IPS DF 6.9 (cell line): ENCODE measurements at places on chromosomes 13 and 19.
A peak's percentile ranks its signal among the peaks of the same experiment; 100 is the strongest.

DNA sequence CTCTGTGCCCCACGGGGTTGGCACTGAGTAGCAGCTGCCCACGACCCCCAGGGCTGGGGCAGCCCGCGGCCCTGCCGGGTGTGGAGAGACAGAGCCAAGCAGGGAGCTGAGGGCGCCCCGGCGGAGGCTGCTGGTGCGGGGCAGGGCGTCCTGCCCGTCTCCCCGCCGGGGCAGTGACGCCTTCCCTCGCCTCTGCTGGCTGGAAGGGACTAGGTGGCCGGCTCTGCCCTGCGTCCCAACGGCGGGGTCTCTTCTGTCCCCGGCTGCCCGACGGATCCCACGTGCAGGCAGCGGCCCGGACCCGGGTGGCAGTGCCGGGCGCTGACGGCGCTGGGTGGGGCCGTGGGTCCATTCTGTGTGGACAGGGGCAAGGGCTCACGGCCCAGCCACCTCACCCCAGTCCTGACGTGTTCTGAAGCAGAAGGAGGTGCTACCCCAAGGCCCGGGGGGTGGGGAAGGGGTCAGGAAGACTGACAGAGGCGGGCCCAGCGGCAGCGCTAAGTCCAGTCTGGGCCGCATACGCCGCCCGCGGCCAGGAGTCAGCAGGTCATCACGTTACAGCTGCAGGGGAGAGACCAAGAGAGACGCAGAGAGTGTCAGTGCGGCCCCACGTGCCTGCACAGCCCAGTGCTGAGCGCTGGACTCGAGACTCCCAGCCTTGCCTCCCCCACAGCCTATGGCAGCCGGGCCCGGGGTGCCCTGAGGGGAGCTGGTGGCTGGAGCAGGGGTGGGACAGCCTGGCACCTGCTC lies 15.1 kb upstream of the PLPP2 start:
- H3K27me3 ChIP-seq = no peaks in the 10 kb centered on the region
- no peak overlapping the region for H3K27ac ChIP-seq
- H3K36me3 ChIP-seq = peaks cover 39% of the 10 kb centered on the region
- H3K4me3 ChIP-seq = no peak overlapping the region
- DNase-seq = no peak

- no peak overlapping the region for H3K27ac ChIP-seq
- H3K27me3 ChIP-seq = peaks cover 2% of the 10 kb centered on the region; the same call in 1 of the 2 replicates
- no peak for DNase-seq
- no peaks in the 10 kb centered on the region for H3K36me3 ChIP-seq
- H3K4me1 ChIP-seq = peaks cover 2% of the 10 kb centered on the region
- H3K4me3 ChIP-seq = peak overlapping the region; percentile 31; the same call in 1 of the 2 replicates
Observed at GRCh38 chr19:911197-912033, 1.6 kb downstream of the R3HDM4 start.

- no peaks in the 10 kb centered on the region for H3K4me1 ChIP-seq
- H3K36me3 ChIP-seq = no peaks in the 10 kb centered on the region
- no peak overlapping the region for H3K4me3 ChIP-seq
- H3K27ac ChIP-seq = no peak overlapping the region
- DNase-seq = no peak
Observed at GRCh38 chr13:27578121-27579030, 42.0 kb downstream of the LNX2 start.

DNA sequence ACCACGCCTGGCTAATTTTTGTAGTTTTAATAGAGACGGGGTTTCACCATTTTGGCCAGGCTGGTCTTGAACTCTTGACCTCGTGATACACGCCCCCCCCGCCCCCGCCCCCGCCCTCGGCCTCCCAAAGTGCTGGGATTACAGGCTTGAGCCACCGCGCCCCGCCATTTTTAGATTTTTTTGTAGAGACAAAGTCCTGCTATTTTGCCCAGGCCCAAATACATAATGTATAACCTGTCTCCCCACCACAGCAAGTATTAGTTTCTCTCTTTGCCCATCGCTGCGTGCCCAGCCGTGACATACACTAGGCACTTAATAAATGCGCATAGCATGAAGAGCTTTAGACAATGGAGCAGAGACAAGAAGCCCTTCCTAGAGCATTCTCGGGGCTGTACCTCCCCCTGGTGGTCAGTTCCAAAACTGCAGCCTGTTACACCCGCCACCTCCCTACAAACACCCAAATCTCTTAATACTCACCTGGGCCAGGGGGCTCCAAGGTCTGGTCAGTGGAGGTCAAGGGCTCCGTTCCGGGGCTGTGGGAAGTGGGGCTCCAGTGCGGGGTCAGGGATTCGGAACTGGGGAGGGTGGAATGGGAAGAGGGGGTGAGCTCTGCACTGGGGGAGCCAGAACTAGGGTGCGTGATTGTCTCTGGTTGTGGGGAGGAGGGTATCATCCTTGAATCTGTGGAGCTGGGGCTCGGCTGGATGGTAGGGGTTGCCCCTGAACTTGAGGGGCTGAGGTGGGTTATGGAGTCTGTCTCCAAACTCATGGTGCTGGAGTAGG lies 22.5 kb downstream of the IQCN start:
- H3K4me3 ChIP-seq = 0 out of 2 replicates have a peak overlapping the region, but pooled peaks have one; percentile 16
- no peaks in the 10 kb centered on the region for H3K27me3 ChIP-seq
- peak; percentile 81 for DNase-seq
- peaks cover 6% of the 10 kb centered on the region for H3K4me1 ChIP-seq
- no peaks in the 10 kb centered on the region for H3K36me3 ChIP-seq

DNA sequence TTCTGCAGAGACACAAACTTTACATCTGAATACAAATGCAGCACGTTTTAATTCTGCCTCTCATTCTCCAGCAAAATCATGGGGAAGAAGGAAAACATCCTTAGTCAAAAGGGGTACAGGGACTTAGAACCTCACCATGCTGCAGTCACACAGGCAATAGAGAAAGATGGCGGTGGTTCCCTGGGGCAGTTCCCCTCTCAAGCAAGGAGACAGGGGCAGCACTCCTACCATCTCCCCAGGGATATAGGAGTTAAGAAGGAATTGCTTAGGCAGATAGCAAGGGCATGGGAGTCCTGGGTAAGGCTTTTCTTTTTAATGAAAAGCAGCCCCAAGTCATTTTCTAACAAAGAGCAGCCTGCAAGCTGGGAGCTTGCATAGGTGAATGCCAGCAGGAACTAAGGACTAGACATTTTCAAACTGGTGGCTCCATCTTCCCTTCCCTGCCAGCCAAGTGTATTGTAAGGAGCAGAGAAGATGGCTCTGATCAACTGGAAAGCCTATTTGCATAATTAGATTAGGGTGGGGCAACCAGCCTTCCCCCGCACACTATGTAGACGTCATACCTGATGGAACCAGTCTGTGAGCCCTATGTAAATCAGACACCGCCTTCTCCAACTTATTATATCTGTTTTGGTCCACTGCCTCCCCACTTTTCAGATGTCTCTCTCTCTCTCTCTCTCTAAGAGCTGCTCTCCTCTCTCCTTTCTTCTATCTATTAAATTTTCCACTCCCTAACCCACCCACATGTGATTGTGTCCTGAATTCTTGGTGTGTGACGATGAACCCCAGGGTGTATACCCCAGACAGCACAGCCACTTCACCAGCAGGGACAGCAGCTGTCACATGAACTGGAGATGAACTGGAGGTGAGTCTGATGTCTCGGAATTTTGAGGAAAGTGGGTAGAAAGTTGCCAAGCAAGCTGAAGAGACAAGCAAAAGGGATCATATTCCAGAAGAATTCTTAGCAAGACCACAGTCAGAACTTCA lies 514.5 kb downstream of the IRS2 start:
- no peaks in the 10 kb centered on the region for H3K27me3 ChIP-seq
- peaks cover 1% of the 10 kb centered on the region; the same call in 1 of the 2 replicates for H3K4me1 ChIP-seq
- no peak overlapping the region for H3K4me3 ChIP-seq

GRCh38 chr13:42401376-42401775 lies 129.4 kb downstream of the AKAP11 start:
- DNase-seq = no peak
- H3K27ac ChIP-seq = no peak overlapping the region
- no peaks in the 10 kb centered on the region for H3K4me1 ChIP-seq
- no peaks in the 10 kb centered on the region for H3K36me3 ChIP-seq
- H3K27me3 ChIP-seq = no peaks in the 10 kb centered on the region

GRCh38 chr19:48530066-48530720 lies 18.6 kb upstream of the LMTK3 start:
- H3K27ac ChIP-seq = no peak overlapping the region
- no peaks in the 10 kb centered on the region for H3K4me1 ChIP-seq
- no peak overlapping the region for H3K4me3 ChIP-seq
- no peaks in the 10 kb centered on the region for H3K27me3 ChIP-seq
- DNase-seq = no peak

GRCh38 chr19:11181488-11181887 lies 15.9 kb downstream of the KANK2 start:
- DNase-seq = no peak
- H3K27me3 ChIP-seq = no peaks in the 10 kb centered on the region
- no peaks in the 10 kb centered on the region for H3K4me1 ChIP-seq

GRCh38 chr13:91531646-91532045 lies 133.2 kb downstream of the GPC5 start:
- no peaks in the 10 kb centered on the region for H3K4me1 ChIP-seq
- no peak overlapping the region for H3K4me3 ChIP-seq
- no peak for DNase-seq
- H3K36me3 ChIP-seq = no peaks in the 10 kb centered on the region

DNA sequence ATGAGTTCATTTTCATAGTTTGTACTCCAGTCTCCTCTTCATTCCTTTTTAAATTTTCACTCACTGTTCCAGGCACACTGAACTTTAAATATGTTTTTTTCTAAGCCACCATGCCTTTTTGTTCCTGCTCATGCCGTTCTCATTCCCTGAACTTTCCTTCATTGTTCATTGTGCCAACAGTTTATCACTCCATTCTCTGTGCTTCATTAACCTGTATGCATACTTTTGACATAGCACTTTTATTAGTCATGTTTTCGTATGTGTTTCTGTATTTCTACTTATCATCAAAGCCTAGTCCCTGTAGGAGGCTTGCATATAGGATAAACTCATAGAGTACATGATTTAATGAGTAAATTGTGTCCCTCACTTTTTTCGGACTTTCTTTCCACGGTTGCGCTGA lies 65.3 kb downstream of the PCDH20 start:
- no peaks in the 10 kb centered on the region for H3K4me1 ChIP-seq
- H3K27me3 ChIP-seq = no peaks in the 10 kb centered on the region
- no peak overlapping the region for H3K27ac ChIP-seq
- no peak for DNase-seq

- H3K27ac ChIP-seq = no peak overlapping the region
- no peaks in the 10 kb centered on the region for H3K27me3 ChIP-seq
- H3K4me3 ChIP-seq = no peak overlapping the region
Observed at GRCh38 chr13:26895081-26895807, 134.7 kb upstream of the GPR12 start.

DNA sequence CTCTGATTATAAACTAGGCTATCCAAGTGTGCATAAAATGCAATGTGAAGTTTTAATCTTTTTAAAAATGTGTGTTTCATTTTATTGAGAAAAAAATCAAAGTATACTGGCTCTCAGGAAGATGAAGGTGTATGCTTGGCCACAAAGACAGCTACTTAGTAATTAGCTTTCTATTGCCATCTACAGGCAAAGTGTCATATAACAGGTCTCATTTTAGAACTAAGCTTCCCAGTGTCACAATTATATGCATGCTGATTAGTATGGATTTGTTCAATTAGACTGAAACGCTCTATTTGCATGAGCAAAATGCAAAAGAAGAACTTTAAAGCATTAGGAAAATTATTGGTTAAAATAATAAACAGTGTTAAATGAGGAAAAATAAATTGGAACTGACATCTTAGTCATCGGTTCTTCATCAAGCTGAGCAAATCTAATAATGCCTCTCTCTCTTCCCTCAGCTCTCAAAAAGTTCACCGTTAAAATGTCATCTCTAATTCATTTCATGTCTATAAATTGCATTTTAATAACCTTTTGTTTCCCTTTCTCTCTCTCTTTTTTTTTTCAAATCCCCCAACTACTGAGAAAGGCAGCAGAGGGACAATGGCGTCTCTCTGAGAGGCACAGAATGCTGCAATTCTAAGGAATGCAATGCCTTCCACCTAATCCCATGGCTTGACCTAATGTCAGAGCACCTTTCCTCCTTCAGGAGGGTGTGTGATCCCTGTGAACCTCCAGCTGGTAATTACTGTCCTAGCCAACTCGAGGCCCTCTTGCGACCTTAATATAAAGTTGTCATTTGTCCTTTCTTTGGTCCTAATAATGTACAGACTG lies 313.1 kb upstream of the MAB21L1 start:
- DNase-seq = no peak
- H3K4me3 ChIP-seq = no peak overlapping the region
- no peak overlapping the region for H3K27ac ChIP-seq
- no peaks in the 10 kb centered on the region for H3K4me1 ChIP-seq

GRCh38 chr19:28920269-28921066 lies 292.5 kb downstream of the UQCRFS1 start:
- no peaks in the 10 kb centered on the region for H3K36me3 ChIP-seq
- no peak for DNase-seq
- no peaks in the 10 kb centered on the region for H3K27me3 ChIP-seq
- H3K4me1 ChIP-seq = no peaks in the 10 kb centered on the region
- no peak overlapping the region for H3K4me3 ChIP-seq
- no peak overlapping the region for H3K27ac ChIP-seq
